Osteoblast (primary cell): ENCODE measurements at places on chromosomes 6 and 20. TPM values are rescaled to one million over a fixed set of nuclear protein-coding genes. Genes with fewer than 3 reads are reported as not detected.

SYCP2L gene
- total RNA-seq: 0.36 TPM in 1 of 2 replicates, not detected in the other

TP53TG5 gene
- total RNA-seq: not detected in 2 replicates

MDFI gene
- total RNA-seq: 0.72 and 5.3 TPM in 2 replicates

CLVS2 gene
- total RNA-seq: not detected in 2 replicates

RSPO3 gene
- 1.8 and 2.4 TPM in 2 replicates for total RNA-seq

NRN1 gene
- 29.5 and 56.1 TPM in 2 replicates for total RNA-seq

MICB gene
- 12.7 and 14.1 TPM in 2 replicates for total RNA-seq

COL20A1 gene
- total RNA-seq: not detected in 2 replicates
